Left ventricle myocardium superior (tissue), 1 donor: ENCODE measurements at places on chromosomes 3 and 15. TPM values are rescaled to one million over a fixed set of nuclear protein-coding genes. Genes with fewer than 3 reads are reported as not detected.

GRCh38 chr15:68729789-68730411, 90.8 kb downstream of the ANP32A start:
- DNase-seq, result peak; percentile 62

Gene ABI3BP
- 23.4 TPM for total RNA-seq

DNA sequence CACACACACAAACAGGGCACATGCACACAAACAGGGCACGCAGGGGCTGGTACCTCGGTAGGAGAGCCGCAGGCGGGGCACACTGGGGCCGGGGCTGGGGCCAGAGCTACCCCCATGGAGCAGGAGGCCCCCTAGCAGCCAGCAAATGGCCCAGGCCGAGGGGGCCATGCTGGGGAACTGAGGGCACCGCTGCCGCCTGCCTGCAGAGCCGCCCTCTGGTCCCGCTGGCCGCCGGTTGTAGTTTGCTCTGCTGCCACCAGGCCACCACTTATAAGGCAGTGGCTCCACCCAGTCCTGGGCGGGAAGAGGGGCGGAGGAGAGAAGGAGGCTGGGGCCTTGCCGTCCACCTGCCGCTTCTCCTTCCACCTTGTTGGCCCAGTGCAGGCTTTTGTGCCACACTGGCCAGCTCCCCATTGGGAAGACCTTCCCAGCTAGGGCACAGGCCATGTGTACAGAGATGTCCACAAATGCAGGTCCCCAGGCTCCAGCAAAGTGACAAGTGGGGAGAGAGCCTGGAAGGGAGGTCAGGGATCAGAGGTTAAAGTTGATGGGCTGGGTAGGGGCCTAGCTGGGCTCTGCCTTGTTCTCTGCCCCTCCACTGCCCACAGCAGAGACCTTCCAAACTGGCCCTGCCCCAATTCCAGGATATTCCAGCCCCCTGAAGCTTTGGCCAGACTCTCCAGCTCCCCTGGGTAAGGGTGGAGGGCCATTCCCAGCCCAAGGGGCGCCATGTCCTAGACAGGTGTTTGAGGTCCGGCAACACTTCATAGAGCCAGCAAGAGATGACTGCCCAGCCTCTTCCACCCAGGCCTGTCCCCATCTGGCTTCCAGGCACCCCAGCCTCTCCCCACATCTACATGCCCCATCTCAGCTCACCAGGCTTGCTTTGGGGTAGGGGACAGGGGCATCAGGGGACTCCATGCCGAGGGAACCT, at the start of gene SEMA3G:
SEMA3G (minus strand) TSS at position 244 of the 934 bp plus-strand sequence; CDS start at position 168, 76 bp downstream.
- peak; percentile 85 for DNase-seq

Gene SLC12A1
- not detected for total RNA-seq

Gene HTD2
- total RNA-seq, result 14.9 TPM

GRCh38 chr15:75043509-75044257, 20.3 kb downstream of the PPCDC start:
- peak; percentile 98 for DNase-seq

GRCh38 chr15:80831192-80831591, 52.0 kb downstream of the CEMIP start:
- DNase-seq, result no peak

DNA sequence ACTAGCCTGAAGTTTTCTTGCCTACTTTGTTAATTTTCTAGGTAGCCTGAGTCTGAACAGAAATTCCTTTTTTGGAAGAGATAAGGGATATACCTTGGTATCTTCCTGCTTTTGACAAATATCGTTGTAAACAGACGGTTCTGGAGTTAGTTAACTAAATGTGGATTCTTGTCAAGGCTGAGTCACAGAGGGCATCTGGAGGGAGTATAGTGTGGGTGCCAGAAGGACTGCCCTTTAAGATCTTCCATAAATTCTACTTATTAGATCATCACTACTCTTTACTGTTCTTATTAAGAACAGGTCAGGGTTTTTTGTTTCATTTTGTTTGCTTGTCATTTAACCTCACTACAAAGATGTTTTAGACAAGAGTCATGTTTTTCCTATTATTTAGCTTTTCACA, 125.3 kb upstream of the SKOR1 start:
- DNase-seq, result no peak

DNA sequence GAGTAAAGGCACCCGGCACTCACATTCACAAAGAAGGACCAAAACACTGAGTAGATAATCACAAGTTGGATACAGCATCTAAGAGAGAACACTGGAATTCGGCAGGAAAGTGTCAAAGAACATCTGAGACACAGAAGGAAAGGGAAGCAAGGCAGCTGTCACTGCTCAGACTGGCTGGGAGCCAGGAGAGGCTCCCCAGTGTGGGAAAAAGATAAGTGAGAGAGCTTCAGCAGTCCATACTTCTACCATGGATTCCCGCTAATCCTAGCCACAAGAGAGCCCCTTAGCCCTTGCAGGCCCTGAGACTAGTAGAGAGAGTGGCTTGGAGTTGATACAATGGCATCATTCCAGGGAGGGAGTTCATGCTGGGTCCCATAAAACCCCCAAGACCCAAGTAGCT, 36.7 kb upstream of the CP start:
- DNase-seq, result peak; percentile 62

DNA sequence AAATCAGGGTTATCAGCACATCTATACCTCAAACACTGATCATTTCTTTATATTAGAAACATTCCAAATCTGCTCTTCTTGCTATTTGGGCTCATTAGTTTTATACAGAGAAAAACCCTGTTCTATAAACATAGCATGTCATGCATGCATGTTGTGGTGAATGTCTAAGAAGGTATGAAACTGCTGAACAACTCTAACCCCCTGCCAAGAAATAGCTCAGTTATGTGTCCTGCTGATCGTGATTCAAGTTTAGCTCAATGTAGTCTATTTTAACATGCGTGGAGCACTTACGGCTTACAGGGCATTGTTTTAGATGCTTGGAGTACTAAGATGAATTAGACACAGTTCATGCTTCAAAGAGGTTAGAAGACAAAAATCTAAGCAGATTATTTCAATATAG, 35.8 kb downstream of the MYH15 start:
- DNase-seq, result no peak

GRCh38 chr3:39467394-39468107, at the start of gene MOBP:
MOBP (plus strand) TSS chr3:39467680; CDS start chr3:39502070, 34,390 bp downstream.
- DNase-seq, result no peak

Gene ACSBG1
- 0.05 TPM for total RNA-seq

Gene LYZL4
- total RNA-seq, result not detected

Gene PTPN23
- total RNA-seq, result 18.6 TPM

DNA sequence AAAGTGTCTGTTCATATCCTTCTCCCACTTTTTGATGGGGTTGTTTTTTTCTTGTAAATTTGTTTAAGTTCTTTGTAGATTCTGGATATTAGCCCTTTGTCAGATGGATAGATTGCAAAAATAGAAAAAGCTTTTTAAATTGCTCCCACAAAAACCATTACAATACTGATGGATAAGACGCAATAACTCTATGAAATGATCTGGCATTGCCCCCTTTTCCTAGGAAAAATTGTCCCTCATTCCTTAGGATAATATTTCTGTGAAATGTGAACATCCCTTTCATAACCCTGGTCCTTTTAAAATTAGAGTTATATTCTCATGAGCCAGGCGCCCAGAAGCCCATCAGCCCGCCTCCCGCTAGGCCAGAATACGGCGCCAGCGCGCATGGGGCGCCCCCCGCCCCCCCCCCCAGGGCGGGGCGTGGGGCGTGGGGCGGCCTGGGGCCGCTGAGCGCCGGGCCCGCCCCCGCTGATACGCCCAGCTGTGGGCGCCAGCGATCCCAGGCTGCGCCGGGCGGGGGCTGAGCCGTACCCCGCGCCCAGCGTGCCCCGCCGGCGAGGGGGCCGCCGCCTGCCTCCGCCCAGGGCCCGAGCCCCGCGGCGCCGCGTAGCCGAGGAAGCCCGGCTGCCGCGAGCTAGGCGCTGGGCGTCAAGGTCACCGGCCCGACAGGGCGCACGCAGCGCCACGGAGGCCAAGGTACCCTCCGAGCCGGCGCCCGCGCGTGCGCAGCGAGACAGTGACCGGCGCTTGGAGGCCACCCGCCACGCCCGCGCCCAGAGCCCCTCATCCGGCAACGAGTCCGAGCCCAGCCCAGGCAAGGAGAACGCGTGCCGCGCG, 11.1 kb upstream of the ROPN1B start:
- peak; percentile 61 for DNase-seq

- peak; percentile 85 for DNase-seq
These were observed 15.0 kb downstream of the PTH1R start for GRCh38 chr3:46892285-46893145.

Gene TNNC1
- total RNA-seq, result 8,945 TPM

Gene MORC1
- total RNA-seq, result not detected

DNA sequence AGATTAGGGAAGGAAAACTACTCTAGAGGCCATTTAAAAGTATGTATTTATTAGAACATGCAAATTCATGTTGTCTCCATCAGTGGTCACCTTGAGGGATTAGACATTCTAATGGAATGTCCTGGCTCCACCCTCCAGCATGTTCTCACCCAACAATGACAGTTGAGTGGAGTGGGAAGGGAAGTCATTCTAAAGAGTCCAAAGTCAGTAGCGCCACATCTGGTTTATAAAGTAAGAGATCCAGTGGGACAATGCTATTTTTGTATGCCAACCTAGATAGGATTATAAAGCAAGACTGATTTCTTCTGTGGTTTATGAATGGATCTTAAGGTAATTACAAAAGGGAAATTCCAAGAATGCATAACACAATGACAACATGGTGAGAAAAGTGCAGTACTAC, 33.3 kb downstream of the SLC24A1 start:
- DNase-seq, result no peak

GRCh38 chr3:178036451-178037144, 499.6 kb upstream of the KCNMB2 start:
- no peak for DNase-seq

Gene KLF15
- 28.5 TPM for total RNA-seq

- DNase-seq, result no peak
These were observed 329.9 kb upstream of the ROBO1 start for GRCh38 chr3:80097674-80098073.

- no peak for DNase-seq
These were observed 15.0 kb upstream of the ACAD9 start for GRCh38 chr3:128864351-128864811.

- DNase-seq, result no peak
These were observed 348.0 kb downstream of the VPS13C start for GRCh38 chr15:61712129-61712759.

Gene ITIH3
- not detected for total RNA-seq

DNA sequence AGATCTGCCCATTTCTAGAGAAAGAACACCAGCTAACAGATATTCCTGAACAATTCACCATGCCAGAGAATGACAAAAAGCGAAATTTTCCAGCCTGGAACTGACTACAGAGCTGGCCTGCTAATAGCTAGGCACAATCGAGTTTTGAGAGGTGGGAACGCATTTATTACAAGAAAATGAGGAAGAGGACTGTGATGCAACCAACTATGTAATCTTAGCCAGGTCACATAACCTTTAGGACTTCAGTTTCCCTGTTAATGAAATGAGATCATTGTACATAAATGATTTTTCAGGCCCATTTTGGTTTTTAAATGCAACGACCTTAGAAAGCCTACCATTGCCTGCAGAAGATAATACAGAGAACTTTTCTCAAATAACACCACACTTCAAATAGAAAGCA, 72.1 kb upstream of the SETMAR start:
- no peak for DNase-seq

Gene CD200R1L
- not detected for total RNA-seq

Gene FURIN
- 49.9 TPM for total RNA-seq

DNA sequence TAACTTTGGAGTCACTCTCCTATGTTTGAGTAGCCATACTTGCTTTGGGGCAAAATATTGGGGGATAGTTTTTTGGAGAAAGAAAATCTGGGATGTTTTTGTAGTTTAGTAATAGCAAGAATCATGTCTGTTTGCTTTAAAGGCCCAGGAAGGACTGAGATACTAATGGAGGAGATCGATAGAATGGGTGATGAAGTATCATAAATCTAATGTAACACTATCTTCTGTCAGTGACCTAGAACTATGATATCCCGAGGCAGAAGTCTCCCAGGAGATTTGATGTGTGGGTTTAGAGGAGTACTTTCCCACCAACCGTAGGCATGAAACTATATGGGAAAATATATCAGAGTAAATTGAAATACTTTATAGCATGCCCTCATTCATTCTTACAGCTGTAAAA, 21.0 kb upstream of the NFKBIZ start:
- no peak for DNase-seq

Gene IRAK2
- total RNA-seq, result 1.3 TPM

Gene CCR8
- total RNA-seq, result not detected

DNA sequence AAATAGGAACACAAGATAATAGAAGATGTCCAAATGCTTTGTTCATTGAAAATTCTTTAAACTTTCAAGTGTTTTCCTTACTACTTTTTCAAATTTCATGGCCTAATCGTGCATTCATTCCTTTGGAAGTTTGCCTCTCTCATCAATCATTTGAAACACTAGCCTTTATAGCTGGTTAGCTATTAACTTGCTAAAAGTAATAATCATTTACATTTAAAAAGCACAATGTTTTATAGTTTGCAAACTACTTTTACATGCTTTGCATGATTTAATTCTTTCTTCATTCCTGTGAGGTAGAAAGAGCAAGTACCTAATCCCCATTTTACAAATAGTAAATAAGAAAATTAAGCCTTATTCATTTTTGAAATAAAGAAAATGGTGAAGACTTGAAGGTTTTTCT, 137.4 kb upstream of the SLC7A14 start:
- DNase-seq, result no peak

Gene PLIN1
- 4.7 TPM for total RNA-seq

- DNase-seq, result no peak
These were observed 34.7 kb downstream of the ZNF445 start for GRCh38 chr3:44442596-44443309.

- no peak for DNase-seq
These were observed 55.9 kb downstream of the PDIA5 start for GRCh38 chr3:123122525-123123315.

Gene GOLGA8R
- total RNA-seq, result 5.2 TPM

Gene OR5K2
- not detected for total RNA-seq

- DNase-seq, result peak; percentile 23
These were observed 38.0 kb downstream of the SEMA3G start for GRCh38 chr3:52406791-52407510.

DNA sequence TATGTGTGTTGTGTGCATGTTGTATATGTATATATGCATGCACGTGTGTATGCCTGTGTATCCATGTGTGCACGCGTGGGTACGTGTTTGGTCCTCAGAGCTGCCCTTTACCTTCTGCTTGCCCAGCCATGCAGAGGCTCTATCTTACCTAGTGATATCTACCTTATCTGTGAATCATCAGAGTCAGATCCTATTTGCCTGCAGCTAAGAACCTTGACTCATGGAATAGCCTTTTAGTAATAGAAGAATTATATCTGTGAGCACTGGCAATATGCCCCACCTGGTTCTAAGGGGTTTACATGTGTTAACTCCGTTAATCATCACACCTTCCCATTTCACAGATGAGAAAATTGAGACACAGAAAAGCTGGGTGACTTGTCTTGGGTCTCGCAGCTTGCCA, 11.0 kb downstream of the PGPEP1L start:
- DNase-seq, result no peak

Gene SCAMP5
- total RNA-seq, result 2.8 TPM

GRCh38 chr3:13349823-13350222, 70.3 kb downstream of the NUP210 start:
- DNase-seq, result no peak

Gene EPHA3
- total RNA-seq, result 1.9 TPM
